ENCODE measurements at places on chromosomes 3 and 15. TPM values are rescaled to one million over a fixed set of nuclear protein-coding genes. Genes with fewer than 3 reads are reported as not detected.

Gene TP53BP1
- total RNA-seq: 47.4 TPM

GRCh38 chr3:191973820-191974219, 512.9 kb downstream of the PYDC2 start:
- no peak for DNase-seq

- no peak for DNase-seq
Observed at GRCh38 chr3:18127174-18127858, 297.8 kb downstream of the SATB1 start.

- DNase-seq: no peak
Observed at GRCh38 chr3:4332574-4332973, 29.4 kb downstream of the SETMAR start.

Gene CKMT1B
- 14.5 TPM for total RNA-seq

DNA sequence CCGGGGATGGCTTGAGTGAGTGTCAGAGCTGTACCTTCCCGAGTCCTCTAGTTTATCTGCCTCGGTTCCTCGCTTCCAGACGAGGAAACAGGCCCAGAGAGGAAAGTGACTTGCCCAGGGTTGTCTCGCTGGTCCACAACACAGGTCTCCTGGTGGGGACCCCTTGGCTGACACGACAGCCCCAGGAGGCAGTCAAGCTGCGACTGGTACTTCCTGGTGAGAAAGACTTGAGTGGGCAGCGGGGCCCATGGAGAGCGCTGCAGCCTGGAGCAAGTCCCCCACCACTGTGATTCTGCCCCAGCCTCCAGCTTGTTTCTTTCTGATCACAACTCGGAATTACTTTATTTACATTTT, 600 bp upstream of the CHRNA5 start:
- peak; percentile 72 for DNase-seq

GRCh38 chr3:69178082-69178481, 55.7 kb upstream of the LMOD3 start:
- DNase-seq: no peak

DNA sequence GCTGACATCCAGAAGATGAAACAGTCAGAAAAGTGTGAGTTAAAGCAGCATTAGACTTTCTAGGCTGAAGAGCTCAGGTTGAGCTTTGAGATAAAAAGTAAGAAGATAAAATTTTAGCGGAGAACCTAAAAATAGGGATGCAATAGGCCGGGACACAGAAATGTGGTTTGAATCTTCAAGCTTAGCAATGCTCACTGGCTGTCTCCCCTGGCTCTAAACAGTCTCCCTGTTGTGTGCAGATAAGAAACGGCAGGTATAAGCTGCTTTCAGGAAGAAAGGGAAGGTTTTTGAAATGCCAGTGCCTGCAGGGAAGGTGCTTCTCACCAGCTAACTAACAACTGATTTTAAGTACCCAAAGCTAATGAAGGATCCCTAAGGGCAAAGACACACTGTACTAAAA, 718.7 kb upstream of the SGO1 start:
- DNase-seq: no peak

DNA sequence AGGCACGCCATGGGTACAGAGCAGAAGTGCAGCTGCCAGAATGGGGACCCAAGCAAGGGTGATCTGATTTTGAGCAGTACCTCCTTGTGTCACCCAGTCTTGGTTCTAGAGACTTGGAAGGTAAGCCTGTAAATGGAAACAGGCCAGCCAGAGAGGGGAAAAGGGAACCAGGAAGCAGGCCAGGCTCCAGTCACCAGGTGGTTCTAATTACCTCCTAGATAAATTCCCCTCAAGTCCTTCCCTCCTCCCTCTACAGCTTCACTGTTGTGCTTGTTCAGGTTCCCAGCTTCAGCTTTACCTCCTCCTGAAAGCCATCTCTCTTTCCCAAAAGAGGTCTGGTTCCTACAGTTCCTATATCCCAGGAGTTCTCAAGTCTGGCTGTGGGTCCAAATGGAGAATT, 58.8 kb upstream of the SLC7A14 start:
- DNase-seq: no peak

Gene FHIT
- total RNA-seq: 20.2 TPM

- no peak for DNase-seq
Observed at GRCh38 chr3:178202194-178202593, 334.0 kb upstream of the KCNMB2 start.

Gene MRPL3
- total RNA-seq: 77.3 TPM

- DNase-seq: no peak
Observed at GRCh38 chr15:83561661-83562060, 92.3 kb upstream of the ADAMTSL3 start.

Gene FOXB1
- not detected for total RNA-seq

GRCh38 chr3:87324609-87325008, 48.2 kb upstream of the POU1F1 start:
- DNase-seq: no peak

Gene FRMD5
- 0.41 TPM for total RNA-seq

Gene IL17RD
- 18.9 TPM for total RNA-seq

GRCh38 chr3:171001957-171002694, 24.4 kb downstream of the SLC2A2 start:
- no peak for DNase-seq

DNA sequence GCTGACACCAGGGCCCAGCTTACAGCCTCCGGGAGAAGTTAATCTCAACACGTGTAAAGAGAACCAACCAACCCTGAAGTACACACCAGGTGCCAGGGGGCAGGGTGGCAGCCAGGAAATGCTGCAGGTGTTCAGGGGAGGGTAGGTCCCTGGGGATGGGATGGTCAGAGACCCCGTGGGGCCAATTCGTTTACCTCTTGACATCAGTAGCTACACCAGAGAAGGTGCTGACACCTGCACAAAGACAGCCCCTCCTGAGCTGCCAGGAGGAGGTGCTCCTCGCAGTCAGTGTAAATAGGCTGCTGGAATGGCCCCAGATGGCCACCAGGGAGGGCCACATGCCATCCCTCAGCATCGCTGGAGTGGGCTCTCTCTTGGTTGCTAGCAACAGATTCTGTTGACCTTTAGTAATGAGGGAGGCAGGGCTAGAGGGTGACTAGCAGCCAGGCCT, 52.8 kb downstream of the CORO2B start:
- peak; percentile 60 for DNase-seq

Gene LRRC2
- total RNA-seq: 7.5 TPM

GRCh38 chr15:23457890-23458289, 10.8 kb upstream of the GOLGA6L2 start:
- DNase-seq: no peak

DNA sequence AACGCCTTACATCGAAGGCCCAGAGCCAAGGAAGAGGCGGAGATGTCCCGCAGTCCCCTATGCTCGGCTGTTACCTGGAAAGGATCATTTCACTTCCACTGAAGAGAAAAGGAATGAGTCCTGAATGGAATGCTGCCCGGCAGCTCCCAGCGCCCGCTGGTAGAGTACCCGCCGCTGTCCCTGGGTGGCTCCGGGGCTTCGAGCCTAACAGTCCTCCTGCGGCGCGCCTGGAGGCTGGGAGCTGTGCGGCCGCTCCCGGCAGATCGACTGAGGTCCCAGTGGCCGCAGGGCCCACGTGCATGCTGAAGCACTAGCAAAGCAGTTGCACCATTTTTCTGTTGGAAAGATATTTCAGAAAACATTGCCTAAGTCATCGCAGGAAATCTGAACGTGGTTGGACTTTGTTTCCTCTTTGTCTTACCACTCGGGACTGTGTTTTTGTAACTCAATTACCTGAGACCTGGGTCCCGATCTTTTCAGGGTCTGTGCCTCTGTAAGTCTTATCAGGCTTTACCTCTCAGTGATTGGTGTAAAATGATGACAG, 984 bp downstream of the RNU6-1 start:
- DNase-seq: peak; percentile 78

Gene ATOSA
- total RNA-seq: 38.2 TPM

Gene TM6SF1
- 10.4 TPM for total RNA-seq

Gene ADAMTS17
- 2.2 TPM for total RNA-seq

- DNase-seq: no peak
Observed at GRCh38 chr3:17573396-17573795, 169.0 kb downstream of the TBC1D5 start.

- no peak for DNase-seq
Observed at GRCh38 chr3:106071306-106071705, 202.5 kb upstream of the CBLB start.

Gene KNG1
- 8.7 TPM for total RNA-seq

DNA sequence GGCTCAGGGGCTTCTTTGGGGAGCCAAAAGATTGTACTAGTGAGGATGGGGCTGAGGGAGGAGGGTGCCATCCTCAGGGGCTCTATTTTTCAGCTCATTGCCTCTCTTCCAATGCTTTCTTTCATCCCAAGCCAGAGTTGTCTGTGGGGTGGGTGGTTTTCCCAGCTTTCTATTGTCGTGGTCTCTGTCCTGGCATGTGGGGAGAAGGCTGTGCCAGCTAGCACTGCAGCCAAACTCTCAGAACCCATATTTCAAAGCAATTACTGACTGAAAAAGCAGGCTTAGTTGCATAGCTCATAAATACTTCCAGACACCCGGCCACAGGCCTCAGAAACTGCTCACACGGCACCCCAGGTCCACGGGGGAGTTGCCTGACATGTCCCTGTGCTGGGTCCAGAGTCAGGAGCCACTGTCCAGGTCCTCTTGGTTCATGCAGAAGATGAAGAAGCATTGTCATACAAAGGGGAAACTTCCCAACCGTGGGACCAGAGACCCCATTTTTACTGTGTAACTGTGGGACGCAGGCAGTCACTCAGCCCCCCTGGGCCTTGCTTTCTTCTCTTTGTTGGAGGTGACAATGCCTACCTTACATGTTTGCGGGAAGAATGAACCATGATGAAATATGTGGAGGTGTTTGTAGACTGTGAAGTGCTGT, 27.6 kb downstream of the FGD5 start:
- peak; percentile 22 for DNase-seq

DNA sequence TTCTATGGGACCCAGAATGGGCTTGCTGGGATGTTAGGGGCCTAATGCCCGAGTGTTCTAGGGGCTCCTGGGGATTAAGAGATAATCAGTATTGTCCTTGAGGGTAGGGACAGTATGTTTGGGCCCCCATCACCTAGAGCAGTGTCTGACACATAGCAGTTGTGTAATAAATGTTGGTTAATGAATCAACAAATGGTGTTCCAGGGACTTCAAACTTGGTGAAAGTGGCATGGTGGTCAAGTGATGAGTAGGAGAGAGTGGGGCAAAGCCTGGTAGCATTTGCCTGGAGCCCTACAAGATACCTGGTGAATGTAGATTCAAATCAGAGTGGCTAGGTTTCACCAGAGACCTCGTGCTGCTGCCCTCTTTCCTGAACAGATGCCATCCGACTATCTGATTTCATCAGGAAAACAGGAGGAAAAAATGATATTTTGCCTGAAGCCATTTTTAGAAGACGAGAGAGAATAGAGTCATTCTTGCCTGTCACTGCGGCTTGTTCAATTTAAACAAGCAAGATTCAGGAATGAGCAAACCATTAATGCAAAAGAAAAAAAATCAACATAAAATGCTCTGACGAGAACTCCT, 117.3 kb downstream of the RPL22L1 start:
- DNase-seq: no peak

GRCh38 chr15:66593219-66593780, 27.5 kb upstream of the LCTL start:
- no peak for DNase-seq

Gene MKRN3
- total RNA-seq: not detected

GRCh38 chr15:83424101-83424500, 23.0 kb upstream of the SH3GL3 start:
- DNase-seq: no peak

Gene C3orf85
- not detected for total RNA-seq

DNA sequence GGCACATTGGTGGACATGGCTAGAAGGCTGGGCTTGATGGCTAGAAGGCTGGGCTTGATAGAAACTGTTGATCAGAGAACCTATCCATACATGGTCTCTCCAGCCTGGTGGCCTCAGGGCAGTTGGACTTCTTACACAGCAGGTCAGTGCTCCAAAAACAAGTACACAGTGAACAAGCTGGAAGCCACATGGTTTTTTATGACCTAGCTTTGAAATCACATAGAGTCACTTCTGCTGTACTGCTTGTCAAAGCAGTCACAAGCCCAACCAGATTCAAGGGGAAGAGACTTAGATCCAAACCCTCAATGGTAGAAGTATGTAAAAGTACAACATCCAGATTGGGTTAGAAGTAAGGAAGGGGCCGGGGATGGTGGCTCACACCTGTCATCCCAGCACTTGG, 89.4 kb upstream of the HES1 start:
- no peak for DNase-seq

- DNase-seq: no peak
Observed at GRCh38 chr3:11475324-11475723, 168.4 kb downstream of the VGLL4 start.
